ENCODE measurements at places on chromosomes 1 and 21. TPM values are rescaled to one million over a fixed set of nuclear protein-coding genes. Genes with fewer than 3 reads are reported as not detected.

GRCh38 chr1:243729956-243730355 is 120.1 kb downstream of the AKT3 start:
- peaks cover 3% of the 10 kb centered on the region for H3K36me3 ChIP-seq
- no peaks in the 10 kb centered on the region for H3K27me3 ChIP-seq
- no peak for DNase-seq
- peaks cover 11% of the 10 kb centered on the region for H3K4me1 ChIP-seq

- no peak overlapping the region for H3K27ac ChIP-seq
- H3K4me1 ChIP-seq = no peaks in the 10 kb centered on the region
- DNase-seq = no peak
- peaks cover 20% of the 10 kb centered on the region for H3K27me3 ChIP-seq
- H3K4me3 ChIP-seq = no peak overlapping the region
These were observed 21.2 kb upstream of the CHI3L1 start for GRCh38 chr1:203207751-203208150.

DNA sequence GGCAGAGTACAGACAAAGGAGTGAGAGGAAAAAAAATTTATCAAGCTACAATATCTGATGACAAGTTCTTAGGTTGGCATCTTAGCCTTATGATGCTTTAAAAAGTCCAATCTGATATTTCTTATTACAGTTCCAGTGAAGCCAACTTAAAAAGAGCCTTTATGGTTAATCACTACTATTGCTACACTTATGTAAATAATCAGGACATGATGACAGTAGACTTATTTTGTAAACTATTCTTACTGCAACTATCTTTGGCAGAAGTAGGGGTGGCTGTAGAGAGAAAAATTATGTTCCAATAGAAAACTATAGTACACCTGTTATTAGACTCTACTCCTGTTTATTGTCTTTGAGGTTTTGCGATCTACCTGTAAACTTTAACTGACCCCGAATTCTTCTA is 25.8 kb upstream of the NUF2 start:
- H3K4me1 ChIP-seq = no peaks in the 10 kb centered on the region
- H3K4me3 ChIP-seq = no peak overlapping the region
- no peaks in the 10 kb centered on the region for H3K27me3 ChIP-seq
- DNase-seq = no peak

DNA sequence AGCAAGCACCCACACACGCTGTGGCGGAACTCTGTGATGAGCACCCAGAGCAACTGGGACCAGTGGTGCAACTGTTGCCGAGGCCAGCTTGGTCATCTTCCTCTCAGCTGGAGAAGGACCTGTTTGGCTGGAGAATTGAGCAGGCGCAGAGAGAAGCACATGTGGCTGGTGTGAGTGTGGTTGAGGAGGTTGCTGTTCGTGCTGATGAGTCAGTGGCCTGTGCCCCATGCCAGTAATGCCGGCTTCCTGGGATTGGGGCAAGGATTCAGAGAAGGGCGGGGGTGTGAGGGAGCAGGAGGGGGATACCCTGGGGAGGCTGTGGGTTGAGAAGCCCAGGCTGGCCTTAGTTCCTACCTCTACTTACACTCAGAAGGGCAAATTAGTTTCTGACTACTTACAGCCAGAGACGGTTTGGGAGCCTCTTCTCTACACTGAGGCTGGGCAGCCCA is 57.5 kb upstream of the EPS8L3 start:
- H3K4me1 ChIP-seq = peaks cover 35% of the 10 kb centered on the region
- no peaks in the 10 kb centered on the region for H3K27me3 ChIP-seq
- no peak overlapping the region for H3K4me3 ChIP-seq
- DNase-seq = no peak
- peak overlapping the region; percentile 73 for H3K27ac ChIP-seq
- H3K36me3 ChIP-seq = peaks cover 1% of the 10 kb centered on the region

The AGPAT3 gene
- 130 TPM for total RNA-seq

The ZNF496 gene
- 15.7 TPM for total RNA-seq
